ENCODE measurements at places on chromosomes 7 and 10. TPM values are rescaled to one million over a fixed set of nuclear protein-coding genes. Genes with fewer than 3 reads are reported as not detected.

DNA sequence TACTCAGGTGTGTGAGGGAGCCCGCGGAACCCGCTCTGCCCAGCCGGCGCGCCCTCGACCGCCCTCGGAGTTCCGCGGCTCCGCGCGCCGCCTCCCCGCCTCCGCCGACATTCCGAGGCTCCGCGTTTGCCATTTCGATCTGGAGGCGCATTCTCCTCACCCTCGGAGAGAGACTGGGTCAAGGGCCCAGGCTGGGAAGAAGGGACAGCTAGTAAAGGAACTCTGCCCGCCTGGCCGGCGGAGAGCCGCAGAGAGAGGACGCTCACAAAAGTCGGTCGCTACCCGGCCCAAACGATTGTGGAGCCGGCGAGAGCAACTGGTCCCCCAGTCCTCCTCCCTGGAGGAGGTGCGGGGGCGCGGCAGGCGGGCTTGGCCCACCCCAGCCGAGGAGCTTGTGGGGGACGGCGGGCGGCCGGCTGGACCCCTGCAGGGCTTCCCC, 74.5 kb upstream of the LEP start:
- H3K36me3 ChIP-seq, result no peaks in the 10 kb centered on the region
- peaks cover 61% of the 10 kb centered on the region for H3K27me3 ChIP-seq
- no peak overlapping the region for H3K27ac ChIP-seq
- no peak for DNase-seq

DNA sequence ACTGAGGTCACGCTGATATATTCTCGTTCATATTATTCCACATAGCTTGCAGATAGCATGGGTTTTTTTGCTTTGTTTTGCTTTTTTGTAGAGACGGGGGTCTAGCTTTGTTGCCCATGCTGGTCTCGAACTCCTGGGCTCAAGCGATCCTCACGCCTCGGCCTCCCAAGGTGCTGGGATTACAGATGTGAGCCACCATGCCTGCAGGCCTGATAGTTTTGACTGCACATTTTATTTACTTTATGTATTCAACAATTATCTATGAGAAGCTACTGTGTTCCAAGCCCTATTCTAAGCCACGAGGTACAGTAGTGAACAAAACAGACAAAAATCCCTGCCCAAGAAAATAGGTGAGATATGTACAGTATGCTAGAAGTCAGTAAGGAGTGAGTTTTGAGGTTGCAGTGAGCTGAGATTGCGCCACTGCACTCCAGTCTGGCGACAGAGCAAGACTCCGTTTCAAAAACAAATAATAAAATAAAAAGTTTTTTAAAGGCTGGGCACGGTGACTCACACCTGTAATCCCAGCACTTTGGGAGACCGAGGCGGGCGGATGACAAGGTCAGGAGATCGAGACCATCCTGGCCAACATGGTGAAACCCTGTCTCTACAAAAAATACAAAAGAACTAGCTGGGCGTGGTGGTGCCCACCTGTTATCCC, 1.3 kb upstream of the YWHAG start:
- DNase-seq, result no peak
- H3K4me3 ChIP-seq, result peak overlapping the region; percentile 87
- H3K4me1 ChIP-seq, result peaks cover 37% of the 10 kb centered on the region
- H3K36me3 ChIP-seq, result peaks cover 28% of the 10 kb centered on the region

DNA sequence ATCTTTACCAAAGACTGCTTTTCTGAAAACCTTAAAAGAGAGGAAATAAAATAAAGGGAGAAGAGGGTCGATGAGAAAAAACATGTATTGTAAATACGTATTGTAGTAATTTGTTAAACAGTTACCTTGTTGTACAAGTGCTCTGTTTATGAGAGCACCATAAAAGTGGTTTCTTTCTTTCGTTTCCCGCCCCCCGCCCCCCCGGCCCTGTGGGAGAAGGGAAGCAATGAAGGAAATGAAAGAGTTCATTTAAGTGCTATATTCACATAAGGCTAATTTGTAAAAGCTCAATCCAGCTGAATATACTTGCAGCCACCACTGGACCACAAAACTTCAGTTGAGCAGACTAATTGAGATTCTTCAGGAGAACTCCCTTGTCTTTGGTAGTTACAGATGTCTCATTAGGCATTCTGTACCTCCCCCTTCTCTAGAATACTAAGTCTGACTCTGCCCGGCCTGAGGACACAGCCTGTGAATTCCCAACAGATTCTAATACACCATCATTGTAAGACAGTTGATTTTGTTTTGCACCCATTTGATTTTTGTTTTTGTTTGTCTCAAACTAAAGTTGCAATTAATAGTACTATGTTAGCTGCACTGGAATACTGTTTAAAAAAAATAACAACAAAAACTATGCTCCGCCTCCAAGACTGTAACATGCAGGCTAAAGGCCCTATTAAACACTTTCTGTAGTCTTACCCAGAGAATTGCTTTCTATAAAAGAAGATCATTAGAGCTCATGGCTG, 124.9 kb downstream of the ARHGAP12 start:
- no peaks in the 10 kb centered on the region for H3K27me3 ChIP-seq
- H3K4me3 ChIP-seq, result no peak overlapping the region
- no peak overlapping the region for H3K27ac ChIP-seq
- H3K4me1 ChIP-seq, result peaks cover 7% of the 10 kb centered on the region
- H3K36me3 ChIP-seq, result peaks cover 6% of the 10 kb centered on the region

Gene PAX4
- not detected for total RNA-seq

DNA sequence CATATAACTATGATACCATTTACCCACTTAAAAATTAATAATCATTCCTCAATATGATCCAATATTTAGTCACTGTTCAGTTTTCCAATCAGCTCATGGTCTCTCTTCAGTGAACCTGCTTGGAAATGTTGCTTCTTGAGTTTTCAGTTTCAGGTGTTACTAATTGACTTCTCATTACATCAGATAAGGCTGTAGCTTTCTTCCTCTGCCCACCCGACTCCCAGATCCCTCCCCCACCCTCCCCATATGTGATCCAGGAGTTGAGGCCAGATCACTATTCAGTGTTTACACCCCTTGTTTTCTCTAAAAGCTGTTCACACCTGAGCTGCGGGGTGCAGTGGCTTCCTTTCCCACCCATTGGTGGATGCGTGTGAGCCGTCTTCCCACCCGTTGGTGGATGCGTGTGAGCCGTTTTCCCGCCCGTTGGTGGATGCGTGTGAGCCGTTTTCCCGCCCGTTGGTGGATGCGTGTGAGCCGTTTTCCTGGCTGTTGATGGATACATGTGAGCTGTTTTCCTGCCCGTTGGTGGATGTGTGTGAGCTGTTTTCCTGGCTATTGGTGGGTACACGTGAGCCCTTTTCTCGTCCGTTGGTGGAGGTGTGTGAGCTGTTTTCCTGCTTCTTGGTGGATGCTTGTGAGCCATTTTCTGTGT, 3.2 kb upstream of the MTG1 start:
- H3K27ac ChIP-seq, result peak overlapping the region; percentile 95
- H3K4me3 ChIP-seq, result peak overlapping the region; percentile 62
- H3K36me3 ChIP-seq, result peaks cover 21% of the 10 kb centered on the region
- no peak for DNase-seq
- peaks cover 44% of the 10 kb centered on the region for H3K4me1 ChIP-seq

DNA sequence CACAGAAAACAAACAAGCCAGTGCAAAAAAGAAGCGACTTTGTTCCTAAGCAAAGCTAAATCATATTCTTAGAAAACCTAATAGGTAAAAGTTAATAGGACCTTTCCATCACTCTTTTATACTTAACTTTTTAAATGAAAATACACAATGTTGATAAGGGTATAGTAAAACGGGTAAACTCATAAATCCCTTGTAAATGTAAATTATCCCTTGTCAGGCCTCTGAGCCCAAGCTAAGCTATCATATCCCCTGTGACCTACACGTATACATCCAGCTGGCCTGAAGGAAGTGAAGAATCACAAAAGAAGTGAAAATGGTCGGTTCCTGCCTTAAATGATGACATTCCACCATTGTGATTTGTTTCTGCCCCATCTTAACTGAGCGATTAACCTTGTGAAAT, 76.4 kb downstream of the GSAP start:
- H3K27ac ChIP-seq, result no peak overlapping the region
- DNase-seq, result no peak
- H3K36me3 ChIP-seq, result no peaks in the 10 kb centered on the region
- H3K27me3 ChIP-seq, result peaks cover 15% of the 10 kb centered on the region
- peaks cover 5% of the 10 kb centered on the region for H3K4me1 ChIP-seq

DNA sequence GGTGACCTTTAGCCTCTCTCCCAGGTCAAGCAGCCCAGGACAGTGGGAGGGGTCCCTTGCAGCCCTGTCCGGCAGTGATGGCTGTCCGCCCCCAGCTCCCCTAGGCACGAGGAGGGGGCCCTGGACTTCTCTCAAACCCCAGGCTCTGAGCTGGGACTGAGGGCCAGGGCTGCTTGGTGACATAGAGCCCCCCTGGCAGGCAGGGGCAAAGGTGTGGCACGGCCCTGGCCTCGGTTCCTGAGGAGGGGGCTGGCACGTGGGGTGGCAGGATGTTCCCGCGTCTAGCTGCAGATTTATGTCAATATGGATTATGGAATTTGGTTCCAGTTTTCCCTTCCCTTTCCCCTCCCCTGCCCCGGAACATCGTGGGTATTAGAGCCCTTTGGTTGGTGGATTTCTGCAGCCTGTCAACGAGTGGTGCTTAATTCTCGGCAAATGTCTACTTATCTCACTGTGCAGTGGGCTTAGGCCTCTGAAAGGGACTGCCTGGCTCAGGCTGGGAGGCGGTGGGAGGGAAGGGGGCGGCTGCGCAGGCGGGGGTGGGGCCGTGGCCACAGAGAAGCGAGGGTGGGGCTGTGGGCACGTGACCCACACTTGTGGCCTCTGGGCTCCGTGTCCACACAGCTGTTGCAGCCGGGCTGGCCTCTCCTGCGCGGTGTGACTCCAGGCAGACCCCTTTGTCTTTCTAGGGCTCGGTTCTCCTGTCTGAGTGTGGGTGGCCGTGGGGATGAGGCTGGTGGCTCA, 19.3 kb downstream of the UNCX start:
- no peak overlapping the region for H3K4me3 ChIP-seq
- DNase-seq, result no peak
- H3K36me3 ChIP-seq, result no peaks in the 10 kb centered on the region
- no peak overlapping the region for H3K27ac ChIP-seq
- H3K4me1 ChIP-seq, result no peaks in the 10 kb centered on the region
- H3K27me3 ChIP-seq, result peaks cover 38% of the 10 kb centered on the region

Gene GIMAP1
- total RNA-seq, result 3.9 TPM

DNA sequence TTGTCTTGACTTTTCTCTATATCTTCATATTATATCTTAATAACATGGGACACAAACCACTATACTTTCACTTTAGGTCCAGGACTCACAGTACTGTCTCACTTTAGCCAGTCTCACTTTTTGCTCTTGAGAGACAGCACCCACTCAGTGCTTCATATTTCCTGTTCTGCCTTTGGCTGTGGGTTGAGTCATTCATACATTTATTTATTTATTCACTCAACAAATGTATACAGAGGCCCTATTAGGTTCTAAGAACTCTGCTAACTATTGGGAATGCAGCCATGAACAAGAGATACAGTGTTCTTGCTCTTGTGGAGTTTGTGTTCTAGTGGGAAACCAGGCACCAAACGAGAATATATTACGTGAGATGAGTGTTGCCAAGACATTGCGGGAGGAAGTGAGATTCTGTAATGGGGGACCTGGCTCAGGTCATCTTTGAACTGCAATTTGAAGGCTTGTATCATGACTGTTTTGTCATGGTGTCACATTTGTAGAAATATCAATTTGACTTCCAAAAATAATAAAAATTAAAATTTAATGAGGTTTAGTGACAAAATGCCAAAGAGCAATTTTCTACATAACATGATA, 190.1 kb downstream of the SDHAF3 start:
- H3K27me3 ChIP-seq, result no peaks in the 10 kb centered on the region
- no peak overlapping the region for H3K4me3 ChIP-seq
- no peaks in the 10 kb centered on the region for H3K36me3 ChIP-seq
- no peaks in the 10 kb centered on the region for H3K4me1 ChIP-seq
- H3K27ac ChIP-seq, result no peak overlapping the region

DNA sequence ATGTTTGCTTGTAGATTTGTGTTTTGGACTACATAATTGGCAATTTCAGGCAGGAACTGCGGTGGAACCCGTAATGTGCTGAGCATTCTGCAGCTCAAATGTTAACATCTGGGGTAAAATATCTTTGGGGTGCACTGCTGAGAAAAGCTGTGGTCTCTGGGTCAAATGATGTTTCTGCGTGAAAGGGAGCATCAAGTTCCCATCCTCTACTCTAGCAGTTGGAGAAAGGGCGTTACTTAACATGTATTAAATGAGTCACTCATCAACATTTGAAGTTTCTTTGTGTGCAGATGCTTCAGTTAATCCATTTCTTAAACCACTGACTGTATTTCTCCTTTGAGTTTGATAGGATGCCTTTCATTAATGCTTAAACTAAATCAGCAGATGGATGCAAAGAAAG, 273.1 kb upstream of the PITRM1 start:
- H3K4me3 ChIP-seq, result no peak overlapping the region
- no peak for DNase-seq
- peaks cover 41% of the 10 kb centered on the region for H3K27me3 ChIP-seq
- peaks cover 14% of the 10 kb centered on the region for H3K4me1 ChIP-seq
- no peak overlapping the region for H3K27ac ChIP-seq

Gene ZNF316
- total RNA-seq, result 24.6 TPM

- DNase-seq, result no peak
- H3K4me1 ChIP-seq, result no peaks in the 10 kb centered on the region
- H3K4me3 ChIP-seq, result no peak overlapping the region
- H3K36me3 ChIP-seq, result no peaks in the 10 kb centered on the region
These were observed 126.9 kb upstream of the KLF6 start for GRCh38 chr10:3911713-3912442.

- peaks cover 2% of the 10 kb centered on the region for H3K4me1 ChIP-seq
- H3K27ac ChIP-seq, result no peak overlapping the region
- peaks cover under 1% of the 10 kb centered on the region for H3K36me3 ChIP-seq
- H3K27me3 ChIP-seq, result peaks cover 2% of the 10 kb centered on the region
These were observed 112.2 kb upstream of the PDCD4 start for GRCh38 chr10:110759523-110759922.

GRCh38 chr7:45979275-45980180, 58.5 kb upstream of the IGFBP3 start:
- H3K27ac ChIP-seq, result no peak overlapping the region
- H3K27me3 ChIP-seq, result no peaks in the 10 kb centered on the region
- H3K4me1 ChIP-seq, result peaks cover 3% of the 10 kb centered on the region
- DNase-seq, result no peak

Gene R3HCC1L
- total RNA-seq, result 18.4 TPM

DNA sequence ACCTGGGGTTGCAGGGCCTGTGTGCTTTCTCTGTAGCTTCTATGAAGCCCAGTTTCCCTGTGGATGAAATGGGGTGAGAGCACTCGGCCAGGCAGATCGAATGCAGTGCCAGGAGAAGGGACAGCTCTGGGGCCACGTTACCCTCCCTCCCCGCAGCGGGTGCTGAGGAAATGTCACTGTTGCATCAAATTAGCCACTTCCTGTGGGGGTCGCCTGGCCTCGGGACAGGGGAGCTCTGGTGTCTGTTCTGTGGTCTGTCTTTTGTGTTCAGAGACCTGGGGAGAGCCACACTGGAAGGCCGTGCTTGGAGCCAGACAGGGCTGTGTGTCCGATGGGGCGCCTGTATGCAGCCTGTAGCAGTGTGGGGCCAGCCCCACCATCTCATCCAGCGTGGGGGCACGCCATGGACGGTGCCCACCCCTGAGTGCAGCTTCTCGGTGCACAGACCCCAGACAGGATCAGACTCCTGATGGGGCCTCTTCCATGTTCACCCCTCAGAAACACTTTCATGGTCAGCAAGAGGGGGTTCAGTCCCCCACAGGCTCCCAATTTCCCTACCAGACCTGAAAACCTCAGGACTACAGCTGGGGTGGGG, 13.6 kb downstream of the TTYH3 start:
- DNase-seq, result peak; percentile 24
- H3K36me3 ChIP-seq, result no peaks in the 10 kb centered on the region
- no peaks in the 10 kb centered on the region for H3K27me3 ChIP-seq
- peak overlapping the region; percentile 83 for H3K27ac ChIP-seq
- peak overlapping the region; percentile 66 for H3K4me3 ChIP-seq

- H3K27me3 ChIP-seq, result no peaks in the 10 kb centered on the region
- no peak overlapping the region for H3K27ac ChIP-seq
These were observed 247.0 kb downstream of the SEMA3D start for GRCh38 chr7:84939888-84940287.

All from activated T-helper 2 cell treated with anti-CD3 and anti-CD28 coated beads, Interferon-gamma antibody, Interleukin-2, Interleukin-4, amounts not matched to agents 10 μg/mL and 5 μg/mL and 100 μg/mL, durations not matched to agents 14 hours and 24 hours and 36 hours (primary cell).